Stimulated activated effector memory CD8-positive, alpha-beta T cell treated with anti-CD3 and anti-CD28 coated beads, Interleukin-12 subunit alpha, Interleukin-12 subunit beta, amount 100 ng/mL, for 72 hours (primary cell): ENCODE measurements at places on chromosomes 12 and 14.

DNA sequence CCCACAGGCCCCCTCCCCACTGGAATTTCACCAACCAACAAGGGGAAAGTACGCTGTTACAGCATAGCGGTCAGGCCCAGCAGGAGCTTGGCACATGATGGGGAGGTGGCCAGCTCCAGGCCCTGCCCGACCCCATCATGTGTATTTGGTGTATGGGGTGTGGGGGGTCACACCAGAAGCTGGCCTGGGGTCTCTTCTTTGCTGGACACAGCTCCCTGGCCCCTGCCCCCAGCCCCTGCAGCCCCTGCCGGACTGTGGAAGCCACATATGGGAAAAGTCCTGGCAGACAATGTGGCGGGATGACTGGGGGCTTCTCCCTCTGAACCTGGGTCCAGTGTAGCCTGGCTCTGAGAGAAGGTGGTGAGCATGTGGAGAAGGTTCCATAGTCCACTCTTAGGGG is 12.4 kb downstream of the NGB start:
- DNase-seq, result no peak

DNA sequence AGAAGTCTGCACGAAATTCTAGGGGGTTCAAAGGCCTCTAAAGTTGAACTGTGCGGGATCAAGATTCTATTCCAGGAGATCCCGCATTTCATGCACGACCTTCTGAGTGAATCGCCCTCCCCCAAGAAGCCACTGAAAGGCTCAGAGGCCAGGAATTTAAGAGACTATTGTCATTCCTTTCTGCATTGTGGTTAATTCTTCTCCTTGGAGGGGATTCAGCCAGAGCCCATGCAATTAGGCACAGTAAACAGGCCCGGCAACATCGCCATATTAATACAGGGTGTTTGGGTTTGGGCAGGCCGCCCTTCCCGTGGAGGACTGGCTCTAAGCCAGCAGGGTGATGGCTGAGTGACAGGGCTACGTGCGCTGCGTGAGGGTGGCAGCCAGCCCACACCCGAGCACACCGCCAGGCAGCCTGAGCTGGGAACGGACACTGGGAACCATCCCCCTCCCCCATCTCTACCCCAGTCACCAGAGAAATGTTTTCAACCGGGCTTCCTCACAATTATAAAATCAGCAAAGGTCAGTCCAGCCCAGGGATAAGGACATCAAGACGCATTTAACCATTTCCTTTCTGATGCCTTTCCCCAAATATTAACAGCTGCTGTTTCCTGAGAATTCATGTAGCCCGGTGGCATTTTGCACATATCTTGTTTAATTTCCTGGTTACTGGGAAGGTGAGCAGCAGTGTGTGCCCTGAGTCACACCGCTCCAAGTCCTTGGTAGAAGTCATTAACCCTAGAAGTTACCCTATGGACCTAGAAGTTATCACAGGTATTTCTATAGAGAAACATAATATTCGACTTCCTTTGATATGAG is 12.5 kb downstream of the EGLN3 start:
- no peak for DNase-seq

DNA sequence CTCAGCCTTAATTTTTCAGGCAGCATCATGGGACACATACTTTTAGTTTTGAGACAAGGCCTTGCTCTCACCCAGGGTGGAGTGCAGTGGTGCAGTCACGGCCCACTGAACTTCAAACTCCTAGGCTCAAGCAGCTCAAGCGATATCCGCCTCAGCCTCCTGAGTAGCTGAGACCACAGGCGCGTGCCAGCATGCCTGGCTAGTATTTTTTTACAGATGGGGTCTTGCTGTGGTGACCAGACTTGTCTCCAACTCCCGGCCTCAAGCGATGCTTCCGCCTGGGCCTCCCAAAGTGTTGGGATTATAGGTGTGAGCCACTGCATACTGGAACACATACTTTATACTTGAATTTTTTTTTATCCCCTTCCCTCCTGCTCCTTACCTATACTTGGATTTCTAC is 2.8 kb downstream of the RDH5 start:
- DNase-seq, result no peak

GRCh38 chr12:75917083-75917482 is 114.5 kb downstream of the PHLDA1 start:
- DNase-seq, result no peak
